ENCODE measurements at places on chromosomes 12 and 14.

GRCh38 chr12:18684430-18684829 is 53.4 kb downstream of the PLCZ1 start:
- no peak for DNase-seq

DNA sequence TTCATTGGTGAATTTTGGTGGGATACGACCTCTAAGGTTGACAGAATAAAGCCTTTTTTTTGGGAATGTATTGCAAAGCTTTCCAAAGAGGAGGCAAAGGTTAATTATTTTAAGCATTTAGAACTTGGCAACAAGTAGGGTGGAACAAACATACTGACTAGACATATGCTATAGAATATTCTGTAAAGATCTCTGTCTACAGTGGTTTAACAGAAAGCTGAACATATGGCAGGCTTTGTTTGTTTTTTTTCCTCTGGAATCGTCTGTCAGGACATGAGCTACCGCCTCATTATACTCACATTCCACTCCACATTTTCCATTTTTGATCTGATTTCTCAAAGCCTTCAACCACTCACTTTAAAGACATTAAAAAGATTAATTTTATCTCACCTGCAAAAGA is 153.4 kb upstream of the PELI2 start:
- DNase-seq: no peak

DNA sequence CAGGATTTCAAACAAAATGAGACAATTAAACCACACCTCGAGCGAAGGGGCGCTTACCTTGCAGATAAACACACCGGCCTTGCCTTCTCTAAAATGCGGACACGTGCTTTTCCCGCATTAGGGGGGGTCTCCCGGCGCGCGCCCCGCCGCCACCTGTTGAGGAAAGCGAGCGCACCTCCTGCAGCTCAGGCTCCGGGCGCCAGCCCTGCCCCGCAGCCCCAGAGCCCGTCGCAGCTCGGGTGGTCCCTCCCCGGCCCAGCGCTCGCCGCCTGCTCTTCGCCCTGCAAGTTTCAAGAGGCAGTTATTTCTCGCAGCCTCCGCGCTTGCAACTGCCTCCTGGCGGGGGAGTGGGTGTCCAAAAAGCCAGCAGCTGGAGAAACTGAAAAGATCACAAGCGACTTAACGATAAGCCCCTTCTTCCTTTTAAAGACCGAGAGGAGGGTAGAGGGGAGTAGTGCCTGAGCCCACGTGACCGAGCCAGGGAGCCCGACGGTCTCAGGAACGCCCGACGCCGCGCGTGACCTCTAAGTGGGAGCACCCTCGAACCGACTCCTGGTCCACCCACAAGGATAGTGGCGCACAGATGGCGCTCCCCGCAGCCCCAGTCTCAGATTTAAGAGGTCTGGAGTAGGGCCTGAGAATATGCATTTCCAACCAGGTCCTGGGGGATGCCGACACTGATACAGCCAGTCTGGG is at the start of gene ESR2:
Gene ESR2, minus strand, starts transcription at position 396 of the 696 bp plus-strand sequence. CDS start 11,386 bp downstream, outside the sequence.
- no peak for DNase-seq

DNA sequence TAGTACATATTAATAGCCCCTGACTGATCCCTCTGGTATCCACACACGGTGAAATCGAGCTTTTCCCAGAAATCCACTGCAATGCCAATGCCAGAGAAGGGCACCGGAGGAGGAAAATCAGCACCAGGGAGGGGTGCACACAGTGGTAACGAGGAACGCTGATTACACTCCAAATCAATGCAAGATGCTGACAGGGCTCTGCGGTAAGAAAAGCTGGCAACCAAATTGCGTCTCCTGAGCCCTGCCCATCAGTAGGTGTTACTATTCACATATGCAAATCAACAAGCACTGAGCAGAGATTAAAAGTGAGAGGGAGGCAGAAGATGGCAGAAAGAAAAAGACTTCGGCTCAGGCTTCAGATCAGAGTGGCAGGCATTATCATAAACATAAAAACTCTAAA is 159.1 kb downstream of the RPS29 start:
- DNase-seq: no peak

- DNase-seq: no peak
These were observed 6.8 kb downstream of the CDKL1 start for GRCh38 chr14:50389668-50390441.

GRCh38 chr12:41058266-41058665 is 129.9 kb upstream of the PDZRN4 start:
- DNase-seq: no peak

DNA sequence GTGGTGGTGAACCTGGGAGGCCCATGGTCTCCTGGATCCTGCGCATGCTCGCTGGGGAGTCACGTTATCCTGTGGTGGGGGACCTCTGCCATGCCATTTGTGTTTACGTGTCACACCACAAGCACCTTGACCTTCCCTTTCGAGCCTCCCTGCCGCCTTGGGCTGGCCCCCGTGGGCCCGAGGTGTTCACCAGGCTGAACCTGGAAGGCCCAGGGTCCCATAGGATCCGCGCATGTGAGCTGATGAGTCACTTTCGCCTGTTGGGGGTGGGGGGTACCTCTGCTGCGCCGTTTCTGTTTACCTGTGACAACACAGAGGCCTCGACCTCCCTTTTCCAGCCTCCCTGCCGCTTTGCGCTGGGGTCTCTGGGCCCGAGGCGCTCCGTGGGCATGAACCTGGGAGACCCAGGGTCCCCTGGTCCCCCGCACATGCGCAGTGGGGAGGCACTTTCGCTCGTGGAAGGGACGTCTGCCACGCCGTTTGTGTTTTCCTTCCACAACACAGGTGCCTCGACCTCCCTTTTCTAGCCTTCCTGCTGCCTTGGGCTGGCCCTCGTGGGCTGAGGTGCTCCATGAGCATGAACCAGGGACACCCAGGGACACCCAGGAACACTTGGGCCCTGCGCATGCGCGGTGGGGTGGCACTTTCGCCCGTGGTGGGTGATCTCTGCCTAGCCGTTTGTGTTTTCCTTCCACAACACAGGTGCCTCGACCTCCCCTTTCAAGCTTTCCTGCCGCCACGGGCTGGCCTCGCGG is 334.1 kb downstream of the ALG10 start:
- DNase-seq: no peak

DNA sequence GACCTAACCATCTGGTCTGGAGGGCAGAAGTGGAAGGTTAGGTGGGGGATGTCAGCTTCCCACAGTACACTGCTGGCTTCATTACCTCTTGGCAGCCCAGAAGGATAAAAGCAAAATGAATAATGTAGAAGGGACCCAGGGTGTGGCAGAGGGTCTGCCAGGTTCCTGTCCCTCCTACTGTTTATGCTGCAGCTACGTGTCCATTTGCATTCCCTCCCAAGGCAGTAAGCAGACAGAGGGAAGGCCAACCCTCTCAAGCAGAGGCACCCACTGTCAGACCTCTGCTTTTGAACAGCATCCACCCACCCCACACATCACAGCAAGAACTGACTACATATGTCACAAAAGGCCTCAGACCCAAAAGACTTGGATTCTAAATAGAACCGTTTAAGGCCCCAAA is 19.4 kb downstream of the MAX start:
- no peak for DNase-seq

- no peak for DNase-seq
These were observed 25.7 kb downstream of the TSHR start for GRCh38 chr14:80981156-80981555.

GRCh38 chr12:119340578-119340977 is 6.0 kb downstream of the CCDC60 start:
- no peak for DNase-seq

- DNase-seq: no peak
These were observed 71.1 kb upstream of the SOX5 start for GRCh38 chr12:24020397-24021163.

GRCh38 chr14:103867020-103867419 is 19.6 kb upstream of the PPP1R13B start:
- DNase-seq: no peak

DNA sequence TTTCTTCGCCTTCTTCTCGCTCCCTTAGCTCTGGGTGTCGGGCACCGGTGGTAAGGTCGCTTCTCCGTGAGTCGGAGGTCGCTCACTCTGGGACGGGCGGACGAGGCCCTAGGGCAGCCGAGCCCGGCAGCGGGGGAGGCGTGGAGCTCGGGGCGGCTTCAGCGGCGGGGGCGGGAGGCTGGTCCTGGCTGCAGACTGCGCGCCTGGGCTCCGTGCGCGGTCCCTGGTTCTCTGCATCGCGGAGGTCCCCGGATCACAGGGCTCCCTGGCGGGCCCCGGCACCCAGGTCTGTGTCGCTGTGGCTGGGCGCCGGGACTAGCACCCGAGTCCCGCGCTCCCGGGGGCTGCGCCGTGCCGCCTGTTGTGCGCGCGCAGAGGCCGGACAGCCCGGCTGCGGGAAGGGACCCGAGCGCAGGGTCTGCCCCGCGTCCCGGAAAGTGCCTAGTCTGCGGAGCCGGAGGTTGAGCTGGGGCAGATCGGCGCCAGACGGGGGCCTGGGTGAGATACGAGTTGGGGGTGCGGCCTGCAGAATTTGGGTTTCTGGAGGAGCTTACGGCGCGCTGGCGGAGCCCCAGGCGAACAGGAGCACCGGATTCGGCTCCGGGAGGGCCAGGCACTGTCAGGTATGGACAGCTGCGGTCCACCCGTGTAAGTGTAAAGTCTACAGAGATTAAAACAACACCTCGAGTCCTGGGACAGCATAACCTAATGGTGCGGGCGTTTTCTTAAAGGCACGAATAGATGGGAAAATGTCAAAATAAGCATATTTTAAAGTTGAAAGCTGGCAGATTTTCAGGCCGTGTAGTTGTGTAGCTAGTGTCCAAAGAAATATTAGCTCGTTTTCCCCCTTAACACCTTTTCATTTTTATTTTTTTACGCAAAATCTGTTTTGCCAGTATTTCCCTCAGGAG is 713 bp downstream of the FRMD6 start:
- DNase-seq: peak; percentile 34

DNA sequence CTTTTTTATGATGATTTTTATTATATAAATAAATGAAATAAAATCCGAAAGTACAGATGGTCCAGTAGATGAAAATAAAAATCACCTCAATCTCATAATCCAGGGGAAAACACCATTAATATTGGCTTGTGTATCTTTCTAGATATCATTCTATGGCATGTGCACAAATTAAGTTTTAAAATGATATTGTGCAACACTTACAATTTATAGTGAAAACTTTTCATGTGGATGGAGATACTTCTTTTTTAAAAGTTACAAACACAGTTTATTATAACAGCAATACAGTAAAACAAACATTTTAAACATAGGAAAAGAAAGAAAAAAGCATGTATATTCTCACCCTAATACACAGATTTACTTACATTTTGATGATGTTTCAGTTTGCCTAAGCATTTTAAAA is 98.9 kb upstream of the RMST start:
- no peak for DNase-seq

- DNase-seq: no peak
These were observed 15.8 kb upstream of the PPM1A start for GRCh38 chr14:60233251-60233650.

- no peak for DNase-seq
These were observed 5.2 kb upstream of the ASB2 start for GRCh38 chr14:93981316-93982229.

DNA sequence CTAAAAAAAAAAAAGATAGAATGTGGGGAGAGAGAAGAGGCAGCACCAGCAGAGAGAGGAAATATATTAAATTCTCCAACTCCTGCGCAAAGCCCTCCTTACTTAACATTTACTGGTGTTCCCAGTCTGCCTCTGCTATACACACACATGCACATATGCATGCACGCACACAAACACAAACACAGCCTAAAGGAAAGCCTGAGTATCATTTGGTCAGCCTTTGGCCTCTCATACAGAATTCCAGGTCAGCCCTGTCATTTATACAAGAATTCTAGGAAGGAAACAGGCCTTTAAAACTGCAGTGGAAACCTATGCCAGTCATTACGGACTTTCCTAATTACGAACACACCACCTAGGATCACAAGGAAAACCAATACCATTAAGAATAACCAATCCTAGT is 269.4 kb downstream of the ITPR2 start:
- no peak for DNase-seq

GRCh38 chr12:32134101-32134888 is 27.6 kb downstream of the BICD1 start:
- DNase-seq: no peak

GRCh38 chr14:53865711-53866110 is 90.9 kb downstream of the BMP4 start:
- no peak for DNase-seq

DNA sequence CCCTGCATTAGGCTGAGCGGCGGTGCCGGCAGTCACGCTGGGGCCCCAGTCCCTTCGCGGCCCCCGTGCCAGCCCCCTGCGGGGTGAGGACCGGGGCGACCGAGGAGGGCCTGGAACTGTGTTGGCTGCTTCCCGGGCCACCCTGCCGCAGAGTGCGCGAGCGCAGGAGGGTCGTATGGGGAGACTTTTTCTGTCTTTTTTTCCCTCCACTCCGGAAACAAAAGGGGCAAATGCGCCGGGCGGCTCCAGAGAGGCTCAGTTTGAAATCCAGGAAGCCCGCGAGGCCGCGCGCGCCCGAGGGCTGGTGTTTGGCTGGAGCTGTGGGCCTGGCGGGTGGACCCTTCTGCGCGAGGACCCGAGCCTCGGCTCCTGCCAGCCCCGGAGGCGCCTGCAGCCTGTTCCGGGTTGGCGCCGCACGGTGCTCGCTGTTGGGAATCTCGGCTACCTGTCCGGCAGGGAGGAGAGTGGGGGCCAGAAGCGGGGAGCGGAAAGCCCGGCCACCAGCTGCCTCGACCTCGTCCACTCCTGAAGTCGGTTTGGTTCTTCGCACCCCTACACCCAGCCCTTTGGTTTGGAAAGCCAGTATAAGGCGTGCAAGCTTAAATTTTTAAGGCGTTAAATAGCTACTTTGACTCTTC is 638 bp downstream of the PLEKHG3 start:
- DNase-seq: no peak

- DNase-seq: no peak
These were observed 35.6 kb downstream of the TMEM120B start for GRCh38 chr12:121748218-121748570.

DNA sequence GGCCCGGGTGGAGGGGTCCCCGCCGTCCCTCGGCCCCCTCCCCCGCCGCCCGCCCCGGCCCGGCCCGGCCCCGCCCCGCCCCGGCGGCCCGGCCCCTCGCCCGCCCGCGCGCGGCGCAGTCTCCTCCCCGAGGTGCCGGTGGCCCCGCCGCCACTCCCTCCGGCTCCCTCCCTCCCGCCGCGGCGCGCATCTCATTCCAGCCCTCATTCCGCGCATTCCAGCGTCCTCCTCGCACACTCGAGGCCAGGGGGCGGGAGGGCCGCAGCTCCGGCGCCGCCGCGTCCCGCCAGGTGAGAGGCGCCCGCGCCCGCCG is at the start of gene TEAD4:
Gene TEAD4, plus strand, starts transcription at position 206 of the 313 bp plus-strand sequence.
- no peak for DNase-seq

GRCh38 chr12:129083121-129083840 is 230.0 kb downstream of the GLT1D1 start:
- DNase-seq: no peak

DNA sequence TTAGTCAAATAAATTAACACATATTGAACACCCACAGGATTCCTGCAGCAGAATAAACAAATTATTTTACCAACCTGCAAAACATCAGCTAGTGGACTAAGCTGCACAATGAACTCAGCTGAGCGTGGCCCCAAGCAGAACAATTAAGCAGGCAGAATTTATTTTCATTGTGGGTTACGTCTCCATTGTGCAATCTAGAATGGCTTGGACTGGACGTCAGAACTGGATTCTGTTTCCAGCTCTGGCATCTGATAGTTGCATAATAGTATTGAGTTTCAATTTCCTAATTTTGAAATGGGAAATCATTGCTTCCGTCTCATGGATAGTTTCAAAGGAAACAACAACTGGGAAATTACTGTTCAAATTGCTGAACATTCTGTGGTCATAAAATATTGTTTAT is 35.5 kb upstream of the RERG start:
- no peak for DNase-seq

GRCh38 chr12:110339184-110339952 is 58.3 kb downstream of the ATP2A2 start:
- no peak for DNase-seq

GRCh38 chr14:103052407-103052806 is 4.9 kb downstream of the CDC42BPB start:
- DNase-seq: no peak

GRCh38 chr14:75283833-75284563 is 5.4 kb downstream of the FOS start:
- DNase-seq: no peak

All from Ammon's horn (tissue), 1 donor.